Neuronal stem cell (in vitro differentiated cells): ENCODE measurements at places on chromosomes 12 and 14.

DNA sequence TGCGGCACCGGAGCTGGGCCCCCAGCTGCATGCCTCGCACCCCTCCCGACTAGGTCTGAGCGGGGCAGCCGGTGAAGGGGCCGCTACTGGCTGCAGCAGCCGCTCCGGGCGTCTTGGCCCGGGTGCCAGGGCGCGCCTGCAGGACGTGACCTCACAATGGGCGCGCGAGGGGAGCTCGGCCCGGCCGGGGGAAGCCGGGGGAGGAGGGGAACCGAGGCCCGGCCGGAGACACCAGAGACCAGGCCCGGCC lies 353 bp downstream of the BAG5 start:
- DNase-seq, result no peak

- DNase-seq, result no peak
Observed at GRCh38 chr14:100281286-100282082, 24.8 kb downstream of the SLC25A29 start.

DNA sequence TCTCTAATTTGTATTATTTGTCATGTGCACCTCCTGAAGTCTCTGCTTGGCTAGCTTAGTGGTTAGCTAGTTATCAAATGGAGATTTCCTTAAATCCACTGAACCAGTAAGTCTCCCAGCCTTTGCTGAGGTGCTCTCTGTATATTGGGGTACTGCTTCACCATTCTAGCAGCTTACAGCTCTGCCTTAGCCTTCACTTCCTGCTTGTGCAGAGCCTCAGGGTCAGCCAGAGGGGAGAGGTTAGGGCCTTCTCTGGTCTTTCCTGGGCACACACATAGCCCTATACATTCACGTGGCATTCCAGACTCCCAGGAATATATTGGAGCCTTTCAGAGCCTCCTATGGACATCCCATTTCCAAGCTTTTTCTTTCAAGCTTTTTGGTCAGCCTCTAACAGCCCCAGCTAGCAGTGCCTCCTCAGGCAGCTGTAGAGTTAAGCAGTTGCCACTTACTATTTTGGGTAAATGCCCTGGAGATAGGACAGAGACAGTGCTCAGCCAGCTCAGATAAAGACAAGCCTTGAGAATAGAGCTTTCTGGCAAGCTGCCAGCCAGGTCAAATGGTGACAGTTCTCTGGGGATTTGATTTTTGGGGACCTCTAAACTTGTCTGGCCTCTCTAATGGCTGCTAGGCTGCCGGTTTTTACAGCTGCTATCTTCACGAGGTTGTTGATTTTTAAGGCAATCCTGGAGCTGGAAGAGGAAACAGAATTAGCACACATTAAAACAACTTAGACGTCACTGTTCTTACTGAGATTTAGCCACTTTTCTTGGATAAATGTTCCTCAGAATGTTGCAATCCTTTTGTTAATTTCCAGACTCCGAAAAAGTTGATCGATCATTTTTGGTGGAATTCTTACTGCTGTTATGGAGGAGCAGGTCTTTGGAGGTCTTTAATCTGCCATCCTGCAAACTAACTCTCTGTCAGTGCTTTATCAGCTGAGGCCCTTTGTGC lies 32.9 kb downstream of the FBXW8 start:
- DNase-seq, result no peak

GRCh38 chr14:101845896-101846295 lies 84.4 kb downstream of the PPP2R5C start:
- no peak for DNase-seq
